ENCODE measurements at places on chromosomes 5 and 9.

GRCh38 chr9:98099898-98100297, 19.1 kb downstream of the TRIM14 start:
- DNase-seq: no peak

GRCh38 chr9:96186591-96187011, 115.4 kb downstream of the HSD17B3 start:
- no peak for DNase-seq

- no peak for DNase-seq
Measured at GRCh38 chr9:124361128-124361527, 54.1 kb downstream of the PSMB7 start.

GRCh38 chr5:1133510-1134201, 21.8 kb upstream of the SLC12A7 start:
- no peak for DNase-seq

DNA sequence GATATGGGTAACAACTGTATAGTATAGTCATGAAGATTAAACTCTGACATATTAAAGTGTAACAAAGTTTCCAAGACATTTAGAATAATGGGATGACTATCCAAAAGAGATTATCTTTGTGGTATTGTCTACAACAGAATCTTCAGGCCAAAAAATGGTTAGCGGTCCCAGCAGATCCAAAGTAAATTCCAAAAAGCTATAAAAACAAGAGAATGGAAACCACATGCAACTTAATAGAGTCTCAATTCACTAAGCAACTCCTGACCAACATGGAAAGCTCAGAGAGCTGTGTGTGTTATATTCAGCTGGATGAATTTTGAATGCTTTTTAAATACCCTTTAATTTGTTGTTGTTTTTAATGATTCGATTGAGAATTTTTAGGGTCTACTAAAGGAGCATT, 688.2 kb downstream of the CETN3 start:
- DNase-seq: no peak

DNA sequence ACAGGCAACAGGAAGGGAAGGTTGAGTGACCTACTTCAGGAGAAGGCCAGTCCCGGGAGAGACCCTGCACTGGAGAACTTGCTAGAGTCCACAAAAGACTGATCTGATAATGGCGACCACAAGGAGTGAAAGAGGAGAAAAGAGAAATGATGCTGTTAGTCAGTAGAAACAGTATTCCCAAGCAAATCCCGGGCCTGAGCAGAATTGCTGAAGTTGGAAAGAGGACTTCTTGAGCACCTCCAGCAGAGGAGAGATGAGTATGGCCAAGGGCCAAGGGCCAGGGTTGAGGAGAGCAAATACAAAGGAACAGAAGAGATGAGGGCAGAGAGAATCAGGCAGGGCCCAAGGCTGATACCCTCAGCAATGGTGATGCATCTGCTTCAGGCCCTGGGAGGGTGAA, 392.2 kb downstream of the EBF1 start:
- no peak for DNase-seq

- no peak for DNase-seq
Measured at GRCh38 chr5:72294473-72294872, 25.6 kb downstream of the MRPS27 start.

GRCh38 chr5:135436951-135437418, 10.2 kb downstream of the DCANP1 start:
- DNase-seq: no peak

- no peak for DNase-seq
Measured at GRCh38 chr5:156971848-156972525, 9.0 kb upstream of the TIMD4 start.

- DNase-seq: peak; percentile 82
Measured at GRCh38 chr5:36692791-36693763, 86.7 kb downstream of the SLC1A3 start.

DNA sequence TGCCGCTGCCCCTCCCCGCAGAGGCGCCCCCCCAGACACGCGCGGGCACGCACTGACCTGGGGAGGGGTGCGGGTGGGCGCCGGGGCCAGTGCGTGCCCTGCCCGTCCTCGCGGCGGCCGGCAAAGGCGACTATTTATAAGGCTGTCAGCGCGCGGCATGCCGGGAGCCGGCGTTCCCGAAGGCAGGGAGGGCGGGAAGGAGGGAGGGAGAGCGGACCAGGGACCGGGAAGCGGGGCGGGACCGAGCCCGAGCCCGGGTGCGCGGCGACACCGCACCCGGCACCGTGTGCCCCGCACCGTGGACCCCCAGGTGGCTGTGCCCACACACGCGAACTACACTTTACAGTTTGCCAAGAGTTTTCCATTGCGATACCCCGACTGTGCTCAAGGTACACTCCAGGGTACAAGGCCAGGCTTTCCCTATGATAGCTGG, at the start of gene AK1:
TSS of gene AK1 (minus strand) at position 110 of the 433 bp plus-strand sequence. CDS start 3,058 bp downstream, outside the sequence.
- no peak for DNase-seq

DNA sequence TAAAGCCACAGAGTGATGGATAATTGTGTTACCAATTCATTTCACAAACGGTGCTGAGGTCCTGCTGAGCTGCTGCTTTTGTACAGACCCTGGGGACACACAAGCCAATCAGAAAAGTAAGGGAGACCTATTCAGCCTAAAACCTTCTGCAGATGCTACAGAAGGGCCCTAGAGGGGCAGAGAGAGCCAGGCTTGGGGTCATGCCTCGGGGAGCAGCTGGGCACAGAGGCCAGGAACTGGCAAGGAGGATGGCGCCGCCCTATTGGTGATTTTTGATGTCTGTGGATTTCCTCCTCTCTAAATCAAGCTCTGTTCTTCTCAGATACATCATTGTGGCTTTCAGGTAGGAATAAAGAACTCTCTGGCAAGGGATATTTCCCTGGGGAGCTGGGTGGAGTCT, 181.9 kb downstream of the ZNF462 start:
- no peak for DNase-seq

DNA sequence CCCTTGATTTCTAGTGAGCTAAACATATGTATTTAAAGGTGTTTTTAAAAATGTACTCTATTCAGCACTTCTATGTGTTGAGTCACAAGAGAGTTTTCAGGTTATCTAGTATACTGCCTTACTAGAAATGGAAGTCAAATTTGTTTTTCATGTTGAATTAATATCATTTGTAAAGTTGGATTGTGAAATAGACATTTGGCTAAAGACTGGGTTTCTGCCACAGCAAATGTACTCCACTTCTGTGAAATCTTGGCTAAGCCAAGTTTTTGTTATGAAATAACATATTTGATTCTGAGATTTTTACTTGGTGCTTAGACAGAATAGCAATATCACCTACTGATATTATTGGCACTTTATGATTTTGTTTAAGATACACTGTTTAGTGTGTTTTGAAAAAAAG, 106.0 kb downstream of the CWC27 start:
- DNase-seq: no peak

DNA sequence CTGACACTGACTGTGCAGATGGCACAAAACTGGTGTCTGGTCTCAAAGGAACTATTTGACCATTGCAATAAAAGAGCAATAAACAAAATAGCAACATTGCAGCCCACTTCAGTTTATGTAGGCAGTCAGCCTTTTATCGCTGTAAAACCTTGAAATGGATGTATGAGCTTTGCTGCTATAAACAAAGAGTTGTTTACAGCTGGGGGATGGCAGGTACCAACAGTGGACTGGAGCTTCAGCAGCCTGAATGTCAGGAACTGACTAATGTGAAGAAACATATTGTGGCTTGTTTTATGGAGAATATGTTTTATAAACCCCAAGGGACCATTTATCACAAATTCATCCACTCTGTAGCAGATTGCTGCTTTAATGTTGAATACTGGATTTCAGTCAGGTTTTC, 78.0 kb downstream of the PTPRD start:
- no peak for DNase-seq

GRCh38 chr9:98807070-98807813, at the start of gene GALNT12:
GALNT12 (plus strand) TSS chr9:98807670; CDS start chr9:98807699, 29 bp downstream.
- DNase-seq: no peak
